ENCODE measurements at places on chromosomes 16 and 17.

- no peak for DNase-seq
These were observed 58.2 kb downstream of the MFSD11 start for GRCh38 chr17:76796081-76796480.

DNA sequence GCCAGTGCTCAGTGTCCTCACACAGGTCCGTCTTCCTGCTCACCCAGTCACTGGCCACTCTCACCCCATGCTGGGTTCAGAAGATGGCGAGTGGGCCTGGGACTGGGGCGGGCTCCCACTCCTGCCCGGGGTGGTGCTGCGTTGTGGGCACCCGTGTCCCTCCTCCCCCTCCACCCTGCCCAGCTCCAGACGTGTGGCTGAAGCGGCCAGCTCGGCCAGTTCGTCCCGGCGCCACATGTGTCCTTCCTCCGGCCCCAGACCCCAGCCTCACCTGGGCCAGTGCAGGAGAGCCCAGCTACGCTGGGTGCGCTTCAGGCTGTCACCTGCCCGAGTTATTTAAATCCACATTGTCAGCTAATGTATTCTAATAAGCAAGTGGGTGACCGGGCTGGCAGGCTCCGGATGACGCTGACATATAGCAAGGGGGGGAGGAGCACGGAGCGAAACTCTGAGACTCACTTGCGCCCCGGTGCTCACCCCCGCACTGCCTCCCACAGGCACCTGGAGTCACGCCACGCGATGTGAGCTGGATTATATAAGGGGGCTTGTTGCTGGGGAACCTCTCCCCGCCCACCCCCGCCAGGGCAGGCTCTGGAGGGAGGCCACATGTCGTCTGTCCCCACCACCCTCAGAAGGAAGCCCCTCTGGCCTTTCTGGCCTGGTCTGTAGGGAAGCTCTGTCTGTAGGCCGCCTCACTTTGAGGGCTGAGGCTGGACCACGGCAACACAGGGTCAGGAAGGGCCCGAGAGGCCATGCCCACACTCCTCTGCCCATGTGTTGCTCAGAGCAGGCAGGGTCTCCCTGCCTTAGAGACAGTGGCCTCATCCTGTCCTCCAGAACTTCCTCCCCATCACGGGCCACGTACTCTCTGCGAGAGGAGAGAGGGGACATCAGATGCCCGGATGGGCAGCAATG, 7.1 kb upstream of the BAIAP2 start:
- peak; percentile 32 for DNase-seq

DNA sequence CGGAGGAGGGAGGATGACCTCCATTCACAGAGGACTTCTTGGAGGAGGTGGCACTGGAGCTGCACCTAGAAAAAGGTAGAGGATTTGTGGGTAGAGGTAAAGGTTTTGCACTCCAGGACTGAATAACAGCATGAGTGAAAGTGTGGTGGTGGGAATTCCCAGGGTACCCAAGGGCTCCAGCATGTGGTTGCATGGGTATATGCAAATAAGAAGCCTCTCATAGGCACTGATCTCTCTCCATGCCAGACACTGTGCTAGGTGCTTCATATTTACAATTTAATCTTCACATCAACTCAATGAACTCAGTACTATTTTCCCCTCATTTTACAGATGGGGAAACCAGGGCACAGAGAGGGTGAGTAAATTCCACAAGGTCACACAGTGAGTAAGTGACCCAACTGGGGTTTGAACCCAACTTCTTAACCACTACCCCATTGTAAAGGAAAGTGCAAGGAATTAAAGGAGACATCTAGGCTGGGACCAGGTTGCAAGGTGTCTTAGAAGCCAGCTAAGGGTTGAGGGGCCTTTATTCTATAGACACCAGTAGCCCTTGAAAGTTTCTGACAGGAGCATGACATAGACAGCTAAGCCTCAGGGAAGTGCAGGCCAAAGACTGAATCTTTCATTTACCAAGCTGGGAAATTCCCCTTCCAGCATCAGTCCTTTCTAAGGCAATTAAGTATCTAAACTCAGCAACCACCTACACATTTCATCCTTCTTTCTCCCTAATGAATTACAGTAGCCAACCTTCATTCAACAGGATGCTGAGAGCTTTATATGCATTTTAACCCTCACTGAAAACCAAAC, 21.3 kb downstream of the SCNN1B start:
- DNase-seq = no peak

DNA sequence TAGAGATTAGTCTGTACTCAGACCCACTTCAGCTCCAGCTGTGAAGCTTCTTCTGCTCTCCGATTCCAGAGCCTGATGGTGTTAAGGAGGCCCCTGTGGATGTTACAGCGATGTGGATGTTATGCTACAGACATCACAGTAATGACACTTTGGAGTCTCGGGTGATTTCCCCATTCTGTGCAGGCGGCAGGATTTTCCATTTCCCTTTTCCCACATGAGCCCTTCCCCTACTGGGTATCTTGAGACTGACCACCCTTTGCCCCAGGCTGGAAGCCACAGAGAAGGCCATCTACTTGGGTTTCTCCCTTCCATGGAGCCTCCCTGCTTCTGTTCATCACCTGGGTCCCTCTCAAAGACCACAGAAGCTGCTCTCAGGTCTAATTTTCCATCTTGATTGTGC, 78.3 kb downstream of the KCNJ12 start:
- no peak for DNase-seq

DNA sequence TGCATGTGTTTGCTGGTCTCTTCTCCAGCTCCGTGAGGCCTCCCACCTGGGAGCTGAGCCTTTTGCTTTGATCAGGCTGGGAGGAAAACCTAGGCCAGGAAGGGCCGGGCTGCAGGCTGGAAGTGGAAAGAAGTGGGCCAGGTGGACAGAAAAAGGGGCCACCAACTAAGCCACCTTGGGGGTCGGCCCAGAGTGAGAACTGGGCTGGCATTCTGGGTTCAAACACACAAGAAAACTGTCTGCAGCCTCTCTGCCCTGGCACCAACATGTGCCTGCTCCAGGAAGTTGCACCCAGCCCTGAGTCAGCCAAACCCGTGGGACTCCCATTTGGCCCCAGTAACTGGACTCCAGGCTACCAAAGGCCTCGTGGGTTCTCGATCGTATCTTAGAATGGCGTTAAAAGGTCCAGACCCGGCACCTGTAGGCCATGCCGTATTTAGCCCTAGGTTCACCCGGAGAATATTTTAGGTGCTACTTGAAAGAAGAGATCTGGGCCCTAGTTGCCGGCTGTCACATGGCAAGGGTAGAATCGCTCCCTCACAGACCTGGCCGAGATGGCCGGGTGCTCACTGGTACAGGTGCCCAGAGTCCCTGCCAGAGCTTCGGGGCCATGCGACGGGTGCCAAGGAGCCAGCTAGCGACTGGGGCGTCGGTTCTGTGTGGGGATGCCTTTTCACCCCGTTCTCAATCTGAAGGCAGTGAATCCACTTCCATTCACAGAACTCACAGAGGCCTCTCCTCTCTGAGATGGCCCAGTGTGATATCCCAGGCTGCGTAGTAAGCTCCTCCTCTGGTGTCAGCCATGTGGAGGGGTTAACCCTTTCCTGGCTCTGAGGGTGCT, 236.6 kb downstream of the MRTFB start:
- no peak for DNase-seq

DNA sequence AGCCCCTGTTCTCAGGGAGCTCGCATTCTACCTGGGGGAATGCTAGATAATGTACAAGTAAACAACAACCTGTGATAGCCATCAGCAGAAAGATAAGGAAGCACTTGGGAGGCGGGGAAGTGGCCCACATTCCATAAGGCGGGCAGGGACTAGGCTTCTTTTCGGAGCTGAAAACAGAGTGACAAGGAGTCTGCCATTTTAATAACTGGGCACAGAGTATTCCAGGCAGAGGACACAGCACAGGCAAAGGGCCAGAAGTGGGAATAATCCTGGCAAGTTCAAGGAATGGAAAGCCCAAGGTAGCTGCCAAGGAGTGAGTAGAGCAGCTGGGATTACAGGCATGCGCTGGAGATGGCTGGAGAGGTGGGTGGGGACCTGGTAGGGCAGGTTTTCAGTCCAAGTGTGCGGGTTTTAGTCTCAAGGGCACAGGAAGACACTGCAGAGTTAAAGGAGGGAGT, 24.3 kb downstream of the USP43 start:
- no peak for DNase-seq

DNA sequence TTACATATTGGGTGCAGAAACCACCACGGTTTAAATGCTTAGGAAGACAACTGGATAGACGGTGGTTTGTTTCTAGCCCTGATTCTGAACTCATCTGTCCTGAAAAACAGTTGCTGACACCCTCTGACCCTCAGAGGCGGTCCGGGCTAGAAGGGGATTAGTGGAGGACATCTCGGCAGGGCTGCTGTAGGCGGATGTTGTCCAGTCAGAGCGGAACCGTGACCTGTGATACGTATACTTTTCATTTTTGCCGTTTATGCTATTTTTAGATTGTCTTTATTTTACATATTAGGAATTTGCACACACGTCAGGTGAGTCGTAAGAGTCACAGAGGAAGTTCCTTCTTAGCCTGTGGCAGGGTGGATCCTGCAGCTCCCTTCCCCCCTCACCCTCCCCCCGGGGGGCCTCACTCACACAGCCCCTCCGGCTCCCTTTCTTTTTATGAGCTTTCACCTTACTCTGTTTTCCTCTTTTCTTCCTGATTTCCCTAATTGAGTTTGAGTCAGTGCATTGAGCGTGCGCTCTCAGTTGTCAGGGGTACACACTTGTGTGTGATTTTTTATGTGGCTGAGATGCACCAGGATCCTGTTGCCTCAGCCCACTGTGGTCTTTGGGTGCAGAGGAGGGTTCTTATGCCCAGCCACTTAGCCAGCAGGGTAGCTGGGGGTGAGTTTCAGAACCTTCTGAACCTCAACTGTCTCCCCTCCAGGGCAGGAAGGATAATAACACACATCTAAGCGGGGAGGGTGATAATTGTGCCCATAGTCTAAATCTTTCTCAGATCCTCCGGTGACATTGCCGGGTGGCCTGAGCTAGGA, 211.1 kb upstream of the CHMP6 start:
- no peak for DNase-seq

GRCh38 chr17:72359274-72359673, 238.5 kb downstream of the SOX9 start:
- no peak for DNase-seq

GRCh38 chr17:29597361-29598172, 4.6 kb downstream of the ANKRD13B start:
- DNase-seq = no peak

DNA sequence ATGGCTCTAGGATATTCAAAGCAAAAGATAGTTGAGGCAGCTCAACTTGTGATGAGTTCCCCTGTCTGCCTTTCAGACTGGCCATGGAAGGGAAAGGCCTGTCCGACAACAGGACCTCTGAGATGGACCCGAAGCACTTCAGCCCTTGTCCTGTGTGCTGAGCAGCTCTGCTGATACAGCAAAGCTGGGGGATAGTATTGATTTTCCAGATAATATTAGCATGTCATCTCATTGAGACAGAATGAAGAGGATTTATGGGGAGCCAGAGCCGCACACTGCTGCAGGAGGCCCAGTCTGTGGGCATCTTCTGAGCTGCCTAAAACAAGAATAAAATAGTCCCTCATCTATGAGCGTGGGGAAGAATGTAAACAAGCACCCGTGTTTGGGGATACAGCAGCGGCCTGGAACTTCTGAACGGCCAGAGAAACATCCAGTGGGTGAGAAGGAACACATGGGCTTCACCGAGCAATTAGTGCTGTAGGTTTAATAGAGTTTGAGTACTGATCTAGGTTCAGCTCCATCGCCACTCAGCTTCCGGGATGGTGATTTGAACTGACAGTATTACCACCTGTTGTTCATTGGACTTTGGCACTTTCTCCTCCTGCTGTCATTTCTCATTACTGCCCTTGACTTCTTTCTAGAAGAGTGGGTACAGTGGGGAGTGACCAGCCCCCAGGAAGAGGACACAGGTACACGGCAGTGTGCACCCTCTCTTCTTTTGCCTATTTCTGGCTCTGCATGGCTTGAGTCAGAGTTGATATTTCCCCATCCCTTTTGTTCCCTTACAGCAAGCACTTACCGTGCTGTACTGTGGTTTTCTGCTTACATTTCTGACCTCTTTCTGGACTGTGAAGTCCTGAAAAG, 96.5 kb upstream of the TBX2 start:
- DNase-seq = no peak

GRCh38 chr17:8623591-8623990, 6.9 kb downstream of the MYH10 start:
- no peak for DNase-seq

DNA sequence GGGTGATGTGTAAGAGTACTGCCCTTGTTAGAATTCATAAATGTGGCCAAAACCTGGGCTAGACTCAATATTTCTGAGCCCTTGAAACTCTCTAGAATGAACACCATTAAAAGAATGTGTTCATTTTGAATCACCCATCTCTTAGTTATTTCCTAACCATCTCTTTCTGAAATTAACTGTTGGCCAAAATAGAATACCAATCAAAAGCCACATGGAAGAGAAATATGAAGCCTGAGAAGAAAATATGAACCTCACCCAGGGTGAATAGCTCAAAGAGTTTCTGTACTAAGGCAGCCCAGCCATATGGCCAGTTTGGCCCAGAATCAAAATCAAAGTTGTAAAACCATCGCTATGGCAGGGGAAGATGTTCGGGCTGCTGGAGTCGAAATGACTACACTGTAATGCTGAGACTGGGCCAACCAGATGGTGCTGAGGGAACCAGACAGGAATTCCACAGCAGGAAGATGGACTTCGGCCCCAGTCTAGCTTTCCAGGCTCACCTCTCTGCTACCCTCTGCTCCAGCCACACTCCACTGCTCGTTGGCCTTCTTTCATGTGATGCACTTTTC, 154.3 kb upstream of the ZFHX3 start:
- DNase-seq = peak; percentile 84

DNA sequence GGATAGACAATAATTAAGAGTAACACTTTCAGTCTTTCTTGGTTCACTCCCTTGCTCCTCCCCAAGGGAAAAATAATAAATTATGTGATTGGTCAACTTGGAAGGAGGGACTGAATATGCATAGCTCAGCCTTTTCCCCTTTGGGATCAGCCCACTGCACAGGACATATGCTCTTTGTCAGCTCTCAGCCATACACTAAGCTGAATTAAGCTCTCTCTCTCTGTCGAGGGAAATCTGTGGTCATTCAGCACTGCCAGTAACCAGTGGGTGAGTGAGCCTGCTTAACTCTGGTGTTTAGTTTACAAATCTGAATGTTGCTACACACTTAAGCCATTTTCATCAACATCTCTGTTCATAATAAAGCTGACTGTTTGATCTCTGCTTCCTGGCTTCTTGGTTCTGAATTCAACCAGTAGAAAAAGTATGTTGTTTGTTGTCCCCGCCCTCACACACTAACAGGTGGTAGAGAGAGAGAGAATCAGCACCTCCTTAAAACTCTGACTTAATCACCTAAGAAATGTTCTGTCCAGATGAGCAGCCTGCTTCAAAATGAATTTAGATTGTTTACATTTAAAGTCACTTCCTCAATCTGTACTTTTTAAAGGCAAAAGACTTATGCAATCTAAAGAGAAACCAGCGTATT, 102.3 kb upstream of the C17orf78 start:
- peak; percentile 24 for DNase-seq

Measured in femur (tissue), 1 donor.